ENCODE measurements at places on chromosomes 6 and 20.

DNA sequence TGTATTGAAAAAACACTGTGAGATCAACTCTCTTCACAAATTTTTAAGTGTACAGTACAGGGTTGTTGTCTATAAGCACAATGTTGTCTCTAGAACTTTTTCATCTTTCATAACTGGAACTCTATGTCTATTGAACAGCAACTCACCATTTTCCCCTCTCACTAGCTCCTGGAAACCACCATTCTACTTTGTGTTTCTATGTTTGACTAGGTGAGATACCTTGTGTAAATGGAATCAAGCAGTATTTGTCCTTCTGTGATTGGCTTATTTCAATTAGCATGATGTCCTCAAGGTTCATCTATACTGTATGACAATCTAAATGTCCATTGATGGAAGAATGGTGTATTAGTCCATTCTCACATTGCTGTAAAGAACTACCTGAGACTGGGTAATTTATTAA is 210.1 kb upstream of the FUT9 start:
- DNase-seq = no peak

DNA sequence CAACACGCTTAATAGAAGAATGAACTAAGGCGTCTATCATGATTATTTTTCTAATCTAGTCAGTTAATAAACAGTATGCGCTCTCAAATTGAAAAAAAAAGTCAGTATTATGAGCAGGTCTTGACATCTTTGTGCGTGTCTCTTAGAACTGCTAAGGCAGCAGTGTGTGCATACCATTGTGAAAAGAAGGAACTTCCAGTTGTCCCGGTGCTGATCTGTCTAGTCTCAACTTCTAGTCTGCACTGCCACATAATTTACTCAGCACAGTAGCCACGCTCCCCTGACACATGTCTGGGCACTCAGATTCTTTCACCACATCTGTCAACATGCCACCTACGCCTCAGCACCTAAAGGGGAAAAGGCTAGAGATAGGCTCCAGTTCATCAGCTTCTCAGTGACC is 61.1 kb upstream of the SPDEF start:
- DNase-seq = no peak

GRCh38 chr6:144621332-144621731 is 336.2 kb downstream of the UTRN start:
- peak; percentile 26 for DNase-seq

- peak; percentile 32 for DNase-seq
Measured at GRCh38 chr6:107458672-107459282, 587 bp downstream of the PDSS2 start.

DNA sequence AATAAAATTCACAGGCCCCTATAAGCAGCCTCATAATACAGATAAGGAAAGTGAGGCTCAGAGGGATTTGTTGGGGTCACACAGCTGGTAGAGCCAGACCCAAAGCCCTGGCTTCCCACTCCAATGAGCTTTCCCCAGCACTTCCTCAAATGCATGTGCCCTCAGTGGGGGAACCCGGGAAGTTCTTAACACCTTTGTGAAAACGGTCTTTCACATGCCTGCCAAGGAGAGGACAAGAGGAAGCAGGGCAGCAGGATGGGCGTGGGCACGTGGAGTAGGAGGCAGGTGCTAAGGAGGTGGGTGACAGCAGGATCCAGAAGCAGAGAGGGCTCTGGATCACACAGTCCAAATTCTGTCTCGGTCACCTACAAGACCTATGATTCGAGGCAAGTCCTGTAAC is 598 bp downstream of the PI16 start:
- no peak for DNase-seq

- DNase-seq = no peak
Measured at GRCh38 chr6:47235421-47235820, 74.3 kb downstream of the TNFRSF21 start.

DNA sequence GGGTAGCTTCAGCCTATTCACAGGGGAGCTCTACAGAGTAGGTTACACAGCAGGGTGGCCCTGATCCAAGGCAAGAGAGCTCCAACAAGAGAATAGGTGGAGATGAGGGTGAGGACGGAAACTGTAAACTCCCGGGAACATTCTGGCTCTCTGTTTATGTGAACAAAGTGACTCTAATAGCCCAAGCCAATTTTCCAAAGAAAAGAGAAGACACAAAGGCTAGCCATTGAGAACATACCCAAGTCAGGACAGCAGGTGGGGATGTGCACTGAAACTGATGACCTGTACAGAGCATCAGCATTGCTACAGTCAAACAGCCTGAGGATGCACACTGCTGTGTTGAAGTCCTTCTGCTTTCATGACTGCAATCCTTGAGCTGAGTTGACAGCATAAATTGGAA is 136.0 kb upstream of the TOP1 start:
- DNase-seq = no peak

- DNase-seq = no peak
Measured at GRCh38 chr6:44267252-44267651, 1.9 kb upstream of the NFKBIE start.

- DNase-seq = no peak
Measured at GRCh38 chr6:41222045-41222444, 6.1 kb upstream of the TREML4 start.

- peak; percentile 76 for DNase-seq
Measured at GRCh38 chr20:11796026-11796425, 121.7 kb upstream of the BTBD3 start.

- no peak for DNase-seq
Measured at GRCh38 chr6:168451805-168452517, 11.0 kb downstream of the SMOC2 start.

DNA sequence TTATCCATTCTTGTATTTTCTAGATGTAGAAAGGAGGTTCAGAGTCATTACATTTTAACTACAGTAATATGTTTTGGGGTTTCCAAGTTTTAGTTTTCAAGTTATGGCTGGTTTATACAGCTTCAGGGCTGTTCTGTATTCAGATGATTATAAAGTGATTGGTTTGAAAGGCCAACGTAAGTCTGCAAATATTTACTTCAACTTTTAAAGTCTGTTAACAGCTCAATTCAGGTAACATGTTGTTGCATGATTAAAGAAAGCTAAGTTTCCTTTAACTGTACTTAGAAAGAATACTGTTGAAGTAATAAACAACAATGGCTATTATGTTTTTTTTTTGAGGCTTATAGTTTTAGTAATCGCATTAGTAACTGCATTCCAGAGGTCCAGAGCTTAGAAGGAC is 22.8 kb upstream of the GCLC start:
- DNase-seq = no peak

DNA sequence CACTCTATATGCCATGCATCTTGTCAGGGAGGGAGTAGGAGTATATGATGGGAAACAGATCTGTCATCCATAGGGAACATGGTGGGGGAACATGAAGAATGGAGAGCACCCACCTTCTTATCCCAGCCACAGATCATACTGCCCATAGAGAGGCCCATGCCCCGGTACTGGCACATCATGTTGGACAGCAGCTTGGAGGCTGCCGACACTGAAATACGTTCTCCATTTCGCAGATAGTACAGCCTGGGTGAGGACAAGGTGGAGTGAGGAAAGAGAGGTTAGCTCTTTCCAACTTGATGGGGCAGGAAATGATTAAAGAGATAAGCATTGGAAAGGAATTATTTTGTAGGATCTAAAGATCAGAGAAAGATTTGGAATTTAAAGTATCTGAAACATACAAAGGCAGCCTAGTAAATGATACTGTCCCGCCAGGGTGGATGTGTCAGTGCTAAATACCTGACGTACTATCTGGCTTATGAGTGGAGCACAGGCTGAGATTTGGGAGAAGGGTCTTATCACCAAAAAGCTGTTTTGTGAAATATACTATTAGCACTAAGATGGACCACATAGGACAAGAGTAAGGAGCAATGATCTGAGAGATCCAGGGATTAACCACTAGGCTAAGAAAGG is 1.7 kb downstream of the PSMB8 start:
- DNase-seq = no peak

GRCh38 chr6:22306741-22307466 is 10.1 kb upstream of the PRL start:
- DNase-seq = no peak

GRCh38 chr6:3849681-3850450 is 693 bp downstream of the FAM50B start:
- no peak for DNase-seq

- no peak for DNase-seq
Measured at GRCh38 chr20:63553933-63554290, at the start of gene FNDC11. FNDC11 (plus strand) TSS chr20:63554159; CDS start chr20:63555664, 1,505 bp downstream.

DNA sequence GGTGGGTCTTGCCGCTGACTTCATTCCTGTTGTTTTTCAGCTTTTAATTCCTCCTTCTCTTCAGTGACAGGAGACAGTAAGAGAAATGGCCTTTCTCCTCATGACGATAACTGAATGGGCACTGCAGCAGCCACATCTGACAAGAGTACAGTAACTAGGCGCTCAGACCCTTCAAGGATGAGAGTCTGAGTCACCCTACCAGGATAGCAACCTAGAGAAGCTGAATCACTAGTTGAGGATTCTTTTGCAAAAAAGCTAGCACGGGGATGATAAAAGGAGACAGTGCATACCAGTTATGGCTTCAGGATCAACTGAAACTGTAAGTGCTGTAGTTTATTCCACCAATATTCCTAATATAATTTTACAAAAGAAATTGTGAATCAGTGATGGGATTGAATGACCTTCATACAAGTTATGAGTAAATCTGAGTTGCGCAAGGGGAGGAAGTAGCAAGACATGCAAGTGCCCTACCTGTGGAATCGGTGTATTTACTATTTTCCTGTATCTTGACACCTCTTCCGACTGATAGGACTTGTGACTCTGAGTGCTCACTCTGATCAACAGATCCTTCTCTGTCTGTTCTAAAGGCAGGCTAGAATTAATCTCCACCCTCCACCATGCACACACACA is 161.8 kb upstream of the GRIK2 start:
- no peak for DNase-seq

DNA sequence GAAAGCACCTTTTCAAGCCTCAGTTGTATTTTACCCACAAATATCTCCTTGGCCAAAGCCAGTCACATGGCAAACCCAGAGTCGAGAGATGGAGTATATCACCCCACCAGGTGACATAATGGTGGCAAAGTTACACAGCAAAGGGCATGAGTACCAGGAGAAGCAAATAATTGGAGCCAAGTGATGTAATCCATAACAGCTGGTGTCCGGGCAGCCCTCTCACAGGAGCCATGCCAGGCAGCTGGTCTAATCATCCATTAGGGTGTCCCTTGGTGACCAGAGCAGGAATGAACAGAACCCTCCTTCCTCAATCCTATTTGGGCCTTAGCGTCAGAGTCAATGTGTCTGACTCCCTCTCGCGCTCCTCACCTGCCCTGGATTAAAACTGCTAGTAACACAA is 272.1 kb downstream of the LRFN2 start:
- DNase-seq = no peak

DNA sequence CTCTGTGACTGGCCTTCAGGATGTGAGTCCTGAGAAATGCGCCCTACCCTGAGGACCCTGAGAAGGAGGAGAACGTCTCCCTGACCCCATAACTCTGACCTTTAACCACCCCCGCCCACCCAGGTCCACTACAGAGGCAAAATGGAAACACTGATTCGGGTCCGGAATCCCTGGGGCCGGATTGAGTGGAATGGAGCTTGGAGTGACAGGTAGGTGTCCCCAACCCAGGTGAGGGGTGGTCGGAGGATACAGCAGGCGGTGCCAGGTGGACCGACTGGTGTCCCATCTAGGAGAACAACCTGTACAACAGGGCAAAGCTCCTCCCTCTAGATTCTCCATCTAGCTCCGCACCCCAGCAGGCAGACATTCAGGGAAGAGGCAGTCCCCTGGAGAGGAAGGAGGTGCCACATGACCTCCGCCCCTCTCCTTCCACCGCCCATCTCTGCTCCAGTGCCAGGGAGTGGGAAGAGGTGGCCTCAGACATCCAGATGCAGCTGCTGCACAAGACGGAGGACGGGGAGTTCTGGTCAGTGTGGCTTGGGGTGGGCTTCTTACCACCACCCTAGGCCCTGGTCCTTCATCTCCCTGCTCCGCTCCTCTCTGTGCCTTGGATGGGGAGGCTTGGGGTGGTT is 17.6 kb downstream of the CAPN11 start:
- DNase-seq = no peak

GRCh38 chr6:53309901-53310300 is 38.8 kb downstream of the ELOVL5 start:
- DNase-seq = no peak

DNA sequence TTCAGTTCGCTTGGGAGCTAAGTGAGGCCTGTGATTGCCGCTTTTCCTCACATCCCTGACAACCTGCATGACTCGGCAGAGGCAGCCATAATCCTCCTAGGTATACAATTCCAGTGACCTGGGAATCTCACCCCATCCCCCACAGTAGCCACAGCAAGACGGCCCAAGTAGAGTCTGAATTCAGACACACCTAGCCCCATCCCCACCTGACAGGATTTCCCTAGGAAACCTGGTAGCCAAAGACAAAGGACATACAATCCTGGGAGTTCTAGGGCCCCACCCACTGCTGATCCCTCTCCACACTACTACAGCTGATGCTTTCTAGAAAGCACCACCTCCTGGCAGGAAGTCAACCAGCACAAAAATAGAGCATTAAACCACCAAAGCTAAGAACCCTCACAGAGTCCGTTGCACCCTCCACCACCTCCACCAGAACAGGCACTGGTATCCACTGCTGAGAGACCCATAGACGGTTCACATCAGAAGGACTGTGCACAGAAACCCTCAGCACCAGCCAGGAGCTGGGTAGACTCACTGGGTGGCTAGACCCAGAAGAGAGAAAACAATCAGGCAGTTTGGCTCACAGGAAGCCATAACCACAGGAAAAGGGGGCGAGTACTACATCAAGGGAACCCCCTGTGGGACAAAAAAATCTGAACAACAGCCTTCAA is 17.9 kb upstream of the RUNX2 start:
- no peak for DNase-seq

GRCh38 chr6:117504478-117505144 is 22.1 kb downstream of the DCBLD1 start:
- DNase-seq = no peak

- DNase-seq = no peak
Measured at GRCh38 chr6:35780719-35781118, at the start of gene CLPSL1. CLPSL1 (plus strand) TSS chr6:35781019; CDS start chr6:35781111, 92 bp downstream.

DNA sequence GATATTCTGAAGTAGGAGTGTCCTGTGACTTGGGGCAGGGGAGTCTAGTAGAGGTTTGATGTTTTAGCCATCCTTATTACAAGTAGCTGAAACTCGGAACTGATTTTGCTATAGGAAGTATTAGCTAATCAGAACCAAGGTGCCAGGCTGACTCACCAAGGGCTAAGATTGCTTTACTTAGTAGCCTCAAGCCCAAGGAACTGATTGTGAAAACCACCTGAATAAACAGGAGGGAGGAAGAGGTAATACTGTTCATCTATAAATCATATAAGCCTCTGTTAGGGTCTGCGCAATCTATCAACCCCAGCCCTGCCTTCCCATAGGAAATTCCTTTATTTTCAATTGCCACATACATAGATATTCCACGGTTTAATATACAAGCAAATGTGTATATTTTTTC is 54.4 kb downstream of the GNAS start:
- DNase-seq = peak; percentile 69

DNA sequence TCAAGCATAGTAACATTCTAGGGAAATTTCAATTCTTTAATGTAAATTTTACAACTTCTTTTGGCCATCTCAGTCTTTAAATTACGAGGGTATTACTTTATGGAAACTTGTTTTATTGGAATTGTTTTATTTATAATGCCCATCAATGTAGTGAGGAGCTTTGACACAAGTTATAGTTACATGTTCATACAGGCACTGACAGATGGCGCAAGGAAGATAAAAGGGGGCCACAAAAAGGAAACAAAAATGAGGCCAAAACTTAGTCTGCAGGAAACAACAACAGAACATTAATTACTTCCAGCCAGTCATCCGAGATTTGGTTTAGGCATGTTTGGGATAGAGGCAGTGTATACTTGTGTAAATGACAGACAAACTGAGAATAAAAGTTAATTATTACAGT is 18.3 kb downstream of the SESN1 start:
- no peak for DNase-seq

Measured in amniotic epithelial cell (primary cell).